ENCODE measurements at places on chromosomes 7 and 10.

DNA sequence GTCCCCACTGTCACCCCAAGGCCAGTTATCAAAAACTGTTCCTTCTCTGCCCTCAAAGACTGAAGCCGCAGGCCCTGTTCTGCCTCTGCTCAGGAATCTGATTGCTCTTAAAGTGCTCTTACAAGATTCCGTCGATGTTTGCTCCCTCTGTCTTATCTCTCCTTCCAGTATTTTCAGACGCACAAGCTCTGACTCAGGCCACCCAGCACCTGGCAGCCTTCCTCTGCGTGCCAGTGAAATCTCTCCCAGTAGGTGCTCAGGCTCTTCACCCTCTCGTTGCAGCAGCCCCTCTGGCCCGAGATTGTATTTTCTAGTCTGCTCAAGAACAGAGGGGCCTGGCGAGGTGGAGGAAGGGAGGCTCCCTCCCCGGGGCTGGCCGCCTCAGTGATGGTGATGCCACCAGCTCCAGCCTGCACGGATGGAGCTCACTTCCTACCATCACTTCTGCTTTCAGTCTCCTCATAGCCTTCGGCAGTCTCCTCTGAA lies 276.2 kb downstream of the USP6NL start:
- no peak for DNase-seq

GRCh38 chr10:18699849-18700840 lies 40.9 kb downstream of the ARL5B start:
- DNase-seq = no peak

GRCh38 chr10:75593692-75594556 lies 162.5 kb downstream of the LRMDA start:
- DNase-seq = no peak

DNA sequence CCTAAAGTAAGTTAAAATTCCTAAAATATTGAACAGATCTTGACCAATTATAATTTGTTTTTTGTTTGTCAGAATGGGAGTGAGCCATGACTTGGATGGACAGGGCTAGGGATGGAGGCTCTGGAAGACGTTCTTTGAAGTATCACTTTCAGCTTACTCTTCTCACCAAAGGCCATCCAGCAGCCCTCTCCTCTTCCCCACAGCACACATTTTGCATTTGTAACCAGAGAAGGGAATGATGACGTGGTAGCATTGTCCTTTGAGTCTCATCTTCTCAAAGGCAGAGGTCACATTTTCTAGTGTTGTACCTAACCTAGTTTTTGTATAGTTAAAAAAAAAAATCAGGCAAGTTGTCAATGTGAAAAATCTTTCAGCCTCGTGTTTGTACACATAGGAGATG lies 43.8 kb upstream of the AGR3 start:
- no peak for DNase-seq

DNA sequence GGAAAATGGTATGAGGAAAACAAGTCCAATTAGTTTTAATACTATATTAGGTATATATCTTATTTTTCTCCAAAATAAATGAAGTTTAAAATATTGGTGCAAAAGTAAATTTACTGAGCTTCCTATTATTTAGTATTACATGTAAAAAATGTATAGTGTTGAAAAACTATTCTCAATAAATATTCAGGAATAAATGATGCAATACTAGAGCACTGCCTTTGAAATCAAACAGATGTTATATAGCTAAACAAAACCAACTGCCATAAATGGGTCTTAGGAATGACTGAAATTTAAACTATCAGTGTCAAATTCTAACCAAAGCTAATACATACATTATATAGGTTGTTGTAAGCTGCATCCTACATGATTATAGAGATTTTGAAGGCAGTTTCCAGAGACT lies 1434.0 kb upstream of the LRRTM3 start:
- no peak for DNase-seq

- no peak for DNase-seq
Observed at GRCh38 chr10:128549101-128549608, 422.9 kb upstream of the MKI67 start.

Data from activated gamma-delta T cell (primary cell).